Stomach (tissue), 19 donors: ENCODE measurements at places on chromosomes 4 and X. TPM values are rescaled to one million over a fixed set of nuclear protein-coding genes. Genes with fewer than 3 reads are reported as not detected.

DNA sequence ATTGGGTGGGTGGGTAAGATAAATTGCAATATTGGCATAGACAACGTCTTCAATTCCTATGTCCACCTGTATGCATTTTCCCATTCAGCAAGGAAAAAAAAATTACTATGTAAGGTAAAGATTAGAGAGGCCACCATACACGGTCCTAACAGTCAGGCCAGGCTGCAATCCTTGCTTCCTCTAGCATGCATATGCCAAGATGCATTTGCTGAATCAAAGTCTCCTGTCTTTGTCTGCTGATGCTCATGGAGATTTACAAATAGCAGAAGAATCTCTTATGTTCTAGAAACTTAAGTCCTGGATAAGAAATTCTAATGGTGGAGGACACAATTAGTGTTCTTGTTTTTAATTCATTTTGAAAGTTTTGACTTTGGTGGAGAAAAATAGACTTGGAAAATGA, 206.8 kb downstream of the PDGFC start:
- peaks cover 4% of the 10 kb centered on the region for H3K36me3 ChIP-seq
- H3K27me3 ChIP-seq, result no peaks in the 10 kb centered on the region
- no peak for DNase-seq
- no peak overlapping the region for H3K27ac ChIP-seq

- no peak for DNase-seq
- H3K27ac ChIP-seq, result no peak overlapping the region
- H3K4me3 ChIP-seq, result no peak overlapping the region
- no peaks in the 10 kb centered on the region for H3K27me3 ChIP-seq
These were observed 19.2 kb downstream of the PPP3CA start for GRCh38 chr4:101328063-101328602.

GRCh38 chr4:118180776-118181175, 146.5 kb downstream of the NDST3 start:
- no peaks in the 10 kb centered on the region for H3K27me3 ChIP-seq
- no peak for DNase-seq
- no peaks in the 10 kb centered on the region for H3K4me1 ChIP-seq

Gene ZNF330
- 20.6 TPM for polyA plus RNA-seq

Gene SPP1
- polyA plus RNA-seq, result 2.3 TPM
